Gastroesophageal sphincter (tissue), 4 donors: ENCODE measurements at places on chromosomes 16 and 17.

GRCh38 chr17:17420082-17420481 is 56.7 kb upstream of the MED9 start:
- no peak overlapping the region for H3K27ac ChIP-seq
- no peaks in the 10 kb centered on the region for H3K27me3 ChIP-seq
- H3K4me1 ChIP-seq, result peaks cover 15% of the 10 kb centered on the region
- H3K36me3 ChIP-seq, result no peaks in the 10 kb centered on the region

- peaks cover 20% of the 10 kb centered on the region for H3K4me1 ChIP-seq
- H3K36me3 ChIP-seq, result no peaks in the 10 kb centered on the region
- no peak overlapping the region for H3K27ac ChIP-seq
Measured at GRCh38 chr17:79789943-79790804, 6.7 kb downstream of the CBX8 start.

DNA sequence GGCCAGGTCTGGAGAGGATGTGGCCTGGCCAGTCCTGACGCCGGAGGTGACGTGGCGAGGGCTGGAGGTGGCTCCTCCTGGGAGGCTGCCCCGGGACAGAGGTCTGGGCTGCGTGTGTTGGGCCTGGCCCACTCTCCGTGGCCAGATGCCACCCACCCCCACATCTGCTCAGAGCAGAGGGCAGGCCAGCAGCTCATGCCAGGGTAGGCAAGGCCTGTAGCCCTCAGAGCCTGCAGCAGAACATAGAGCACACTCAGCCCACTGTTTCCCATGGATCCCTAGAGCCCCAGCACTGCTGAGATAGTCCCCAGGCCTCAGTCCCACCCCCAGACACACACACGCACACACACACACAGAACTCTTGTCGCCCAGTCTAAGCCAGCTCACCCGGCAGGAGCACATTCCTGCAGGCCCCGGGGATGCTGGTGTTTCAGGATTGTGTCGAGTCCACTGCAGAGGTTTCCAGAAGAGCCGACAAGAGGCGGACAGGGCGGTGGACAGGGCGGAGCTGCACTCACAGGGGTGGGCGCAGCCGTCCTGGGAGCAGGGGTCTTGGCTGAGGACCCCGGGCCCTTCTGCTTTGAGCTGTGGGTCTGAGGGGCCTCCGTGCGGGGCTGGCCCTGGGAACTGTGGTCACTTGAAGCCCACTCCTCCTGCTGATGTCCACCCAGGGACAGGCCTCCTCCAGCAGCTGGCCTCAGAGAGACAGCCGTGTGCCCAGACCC is 33.4 kb downstream of the SOX8 start:
- no peak for ATAC-seq
- peaks cover 33% of the 10 kb centered on the region for H3K27me3 ChIP-seq
- no peaks in the 10 kb centered on the region for H3K36me3 ChIP-seq
- no peaks in the 10 kb centered on the region for H3K4me1 ChIP-seq

DNA sequence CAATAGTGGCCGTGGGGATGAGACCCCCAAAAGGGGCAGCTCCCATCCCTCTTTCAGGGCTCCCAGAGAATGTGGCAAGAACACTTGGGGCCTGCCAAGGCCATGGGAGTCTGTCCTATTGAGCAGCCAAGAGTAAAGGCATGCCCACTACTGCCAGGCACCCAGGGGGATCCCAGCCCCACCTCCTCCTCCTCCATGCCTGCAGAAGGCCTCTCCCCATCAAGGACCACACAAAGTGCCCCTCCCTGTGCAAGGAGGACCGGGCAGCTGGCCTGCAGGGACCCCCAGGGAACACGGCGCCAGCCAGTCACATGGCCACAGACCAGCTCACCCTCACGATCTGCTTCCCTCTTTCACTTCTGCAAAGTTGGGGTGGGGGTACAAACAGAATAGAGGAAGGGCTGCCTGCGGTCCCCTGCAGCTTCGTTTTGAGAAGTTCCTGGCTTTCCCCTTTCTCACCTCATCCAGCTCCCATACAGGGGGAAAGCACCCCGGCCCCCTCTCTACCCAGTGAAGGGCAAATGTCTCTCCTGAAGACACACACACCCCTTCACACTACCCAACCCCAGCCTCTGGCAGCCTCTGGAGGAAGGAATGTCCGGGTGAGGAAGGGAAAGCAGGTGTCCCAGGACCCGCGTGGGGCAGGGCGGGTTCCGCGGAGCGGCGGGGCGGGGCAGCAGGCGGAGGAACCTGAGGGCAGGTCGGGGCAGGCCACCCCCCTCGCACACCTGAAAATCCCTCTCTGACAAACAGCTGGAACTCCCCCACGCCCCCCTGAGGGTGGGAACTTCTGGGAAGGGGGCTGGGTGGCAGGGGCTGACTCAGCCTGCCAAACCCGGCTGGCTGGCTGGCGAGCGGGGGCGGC is 2.0 kb downstream of the PPP1R9B start:
- H3K36me3 ChIP-seq, result no peaks in the 10 kb centered on the region
- peaks cover 44% of the 10 kb centered on the region for H3K4me1 ChIP-seq
- no peak for ATAC-seq
- peak overlapping the region; percentile 95 for H3K27ac ChIP-seq

GRCh38 chr17:6712854-6713129 is 377 bp downstream of the SLC13A5 start:
- H3K4me1 ChIP-seq, result no peaks in the 10 kb centered on the region
- peaks cover 83% of the 10 kb centered on the region for H3K27me3 ChIP-seq
- H3K4me3 ChIP-seq, result no peak overlapping the region
- H3K27ac ChIP-seq, result no peak overlapping the region

DNA sequence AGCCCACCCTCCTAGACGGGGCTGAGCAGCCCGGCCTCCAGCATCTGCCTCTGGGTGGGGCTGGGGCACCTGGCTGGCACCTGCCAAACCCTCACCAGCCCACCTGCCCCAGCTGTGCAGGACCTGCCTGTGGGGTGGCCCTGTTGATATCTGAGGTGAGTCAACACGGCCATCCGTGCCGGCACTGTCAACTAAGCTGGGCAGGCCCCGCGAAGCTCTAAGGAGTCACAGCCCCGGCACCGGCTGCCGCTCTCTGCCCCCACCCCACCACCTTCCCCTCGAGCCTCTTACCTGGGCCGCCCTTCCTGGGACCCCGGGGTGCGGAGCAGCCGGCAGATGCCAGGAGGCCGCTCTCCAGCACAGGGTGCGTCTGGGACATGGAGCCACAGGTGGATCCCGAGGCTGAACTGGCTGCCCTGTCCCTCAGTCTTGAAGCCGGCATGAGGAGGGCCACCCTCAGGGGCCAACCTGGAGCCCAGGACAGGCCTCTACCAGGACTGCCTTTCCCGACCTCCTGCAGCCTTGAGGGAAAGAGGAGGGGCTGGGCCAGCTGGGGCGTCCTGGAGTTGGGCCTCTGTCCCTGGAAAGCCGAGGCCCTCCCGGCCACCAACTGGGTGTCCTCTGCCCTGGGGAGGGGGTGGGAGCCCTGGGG is 515 bp downstream of the CBFA2T3 start:
- H3K27me3 ChIP-seq, result peaks cover 88% of the 10 kb centered on the region
- no peak for ATAC-seq
- H3K36me3 ChIP-seq, result no peaks in the 10 kb centered on the region
- peak overlapping the region; percentile 30 for H3K4me3 ChIP-seq
- peaks cover 17% of the 10 kb centered on the region for H3K4me1 ChIP-seq

DNA sequence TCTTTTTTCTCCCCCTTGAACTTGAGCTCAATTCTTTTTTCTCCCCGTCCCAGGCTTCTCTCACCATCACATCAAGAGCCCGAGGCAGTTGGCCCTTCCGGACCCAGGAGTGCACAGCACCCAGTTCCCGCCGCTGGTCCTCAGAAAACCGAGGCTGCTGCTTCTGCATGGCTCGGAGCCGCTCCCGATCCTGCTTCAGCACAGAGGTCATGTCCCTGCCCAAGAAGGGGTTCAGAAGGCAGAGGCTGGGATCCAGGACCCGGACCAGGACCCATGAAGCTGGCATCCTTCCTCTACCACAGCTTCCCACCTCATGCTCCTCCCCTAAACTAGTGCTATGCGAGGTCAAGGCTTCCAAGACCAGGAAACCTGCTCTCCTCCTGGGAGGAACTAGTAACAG is 10.5 kb downstream of the PER1 start:
- no peaks in the 10 kb centered on the region for H3K27me3 ChIP-seq
- H3K4me1 ChIP-seq, result peaks cover 90% of the 10 kb centered on the region
- H3K4me3 ChIP-seq, result no peak overlapping the region
- peaks cover 11% of the 10 kb centered on the region for H3K36me3 ChIP-seq
- no peak for ATAC-seq
- peak overlapping the region; percentile 99 for H3K27ac ChIP-seq

GRCh38 chr17:50375858-50376538 is 3.0 kb downstream of the EME1 start:
- no peak overlapping the region for H3K27ac ChIP-seq
- peaks cover 8% of the 10 kb centered on the region for H3K4me1 ChIP-seq
- H3K27me3 ChIP-seq, result no peaks in the 10 kb centered on the region
- H3K36me3 ChIP-seq, result no peaks in the 10 kb centered on the region
- H3K4me3 ChIP-seq, result no peak overlapping the region
- no peak for ATAC-seq

DNA sequence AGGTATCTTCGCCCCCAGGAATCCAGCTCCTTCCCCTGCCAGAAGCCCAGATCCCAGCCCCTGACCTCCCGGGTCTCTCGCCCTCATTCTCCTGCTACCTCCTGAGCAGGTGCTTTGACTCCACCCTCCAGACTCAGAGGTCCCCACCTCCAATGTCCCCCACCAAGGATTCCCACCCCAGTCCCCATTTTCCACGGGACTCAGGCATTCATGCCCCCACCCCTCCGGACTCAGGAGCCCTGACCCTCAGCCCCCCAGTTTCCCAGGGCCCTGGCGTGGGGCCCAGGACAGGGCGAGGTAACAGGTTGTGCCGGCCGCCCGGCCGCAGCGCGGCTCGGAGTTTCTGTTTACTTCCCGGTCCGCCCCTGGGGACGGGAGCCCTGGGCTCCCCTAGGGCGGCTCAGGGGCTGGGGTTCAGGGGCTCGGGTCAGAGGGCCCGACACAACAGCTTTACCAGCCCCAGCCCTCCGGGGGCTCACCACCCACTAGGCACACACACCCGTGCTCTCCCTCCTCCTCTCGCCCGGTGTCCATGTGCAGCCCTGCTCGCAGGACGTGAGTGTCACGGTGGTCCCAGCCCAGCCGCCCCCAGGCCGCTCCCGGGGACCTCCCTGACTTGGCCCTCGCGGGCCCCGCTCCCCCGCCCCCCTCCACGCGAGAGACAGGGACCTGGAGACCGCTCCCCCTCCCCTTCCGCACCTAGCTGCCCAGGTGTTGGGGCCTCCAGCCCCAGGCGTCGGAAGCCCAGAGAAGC is 595 bp downstream of the BICDL2 start:
- H3K27me3 ChIP-seq, result peaks cover 98% of the 10 kb centered on the region
- H3K36me3 ChIP-seq, result no peaks in the 10 kb centered on the region
- H3K27ac ChIP-seq, result no peak overlapping the region
- no peak for ATAC-seq
- H3K4me1 ChIP-seq, result peaks cover 12% of the 10 kb centered on the region

- H3K4me1 ChIP-seq, result no peaks in the 10 kb centered on the region
- no peak for ATAC-seq
- no peaks in the 10 kb centered on the region for H3K36me3 ChIP-seq
- H3K27me3 ChIP-seq, result no peaks in the 10 kb centered on the region
- no peak overlapping the region for H3K27ac ChIP-seq
- H3K4me3 ChIP-seq, result no peak overlapping the region
Measured at GRCh38 chr17:8707332-8708024, 37.2 kb downstream of the CCDC42 start.

DNA sequence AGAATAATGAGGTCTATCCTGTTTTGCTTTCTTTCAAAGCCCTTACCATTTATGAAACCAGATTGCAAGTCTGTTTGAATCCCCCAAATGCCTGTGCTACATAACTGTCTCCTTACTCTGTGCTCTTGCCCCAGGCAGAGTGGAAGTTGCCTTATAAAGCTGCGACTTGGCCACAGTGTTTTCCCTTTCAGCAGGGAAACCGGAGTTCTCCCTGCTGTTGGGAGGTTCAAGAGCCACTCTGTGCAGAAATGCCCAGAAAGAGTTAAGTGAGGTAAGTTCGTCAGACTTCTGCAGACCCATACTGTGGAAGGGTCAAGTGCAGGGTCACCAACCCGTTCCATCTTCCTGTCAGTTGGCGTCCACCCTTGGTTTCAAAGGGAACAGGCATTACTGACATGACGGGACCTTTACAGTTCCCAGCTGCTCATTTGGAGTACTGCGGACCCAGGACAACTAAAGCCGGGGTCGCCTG is 508.9 kb downstream of the WWOX start:
- no peaks in the 10 kb centered on the region for H3K36me3 ChIP-seq
- no peaks in the 10 kb centered on the region for H3K27me3 ChIP-seq
- peaks cover 40% of the 10 kb centered on the region for H3K4me1 ChIP-seq
- H3K27ac ChIP-seq, result peak overlapping the region; percentile 72
- ATAC-seq, result peak; percentile 54

GRCh38 chr17:55454906-55455474 is 33.4 kb upstream of the MMD start:
- no peaks in the 10 kb centered on the region for H3K36me3 ChIP-seq
- peak; percentile 58 for ATAC-seq
- no peak overlapping the region for H3K4me3 ChIP-seq
- no peak overlapping the region for H3K27ac ChIP-seq
- peaks cover 52% of the 10 kb centered on the region for H3K4me1 ChIP-seq

DNA sequence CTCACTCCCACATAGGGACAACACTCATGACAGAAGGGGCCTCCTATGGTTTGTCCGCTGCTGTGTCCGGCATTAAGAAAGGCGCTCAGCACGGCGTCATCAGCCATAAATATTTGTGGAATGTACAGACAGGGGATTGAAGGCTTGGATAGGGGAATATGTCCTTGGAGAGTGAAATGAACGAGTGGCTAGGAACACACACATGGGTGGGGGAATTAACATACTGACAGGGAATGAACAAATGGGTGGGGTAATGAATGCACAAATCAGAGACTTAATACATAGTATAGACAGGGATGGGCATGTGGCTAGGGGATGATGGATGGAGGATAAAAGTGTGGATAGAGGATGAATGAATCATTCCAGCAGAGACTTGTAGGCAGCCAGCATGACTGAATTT is 154.0 kb upstream of the HSBP1 start:
- no peak overlapping the region for H3K4me3 ChIP-seq
- H3K4me1 ChIP-seq, result no peaks in the 10 kb centered on the region
- ATAC-seq, result no peak
- no peaks in the 10 kb centered on the region for H3K36me3 ChIP-seq
- no peaks in the 10 kb centered on the region for H3K27me3 ChIP-seq
- H3K27ac ChIP-seq, result no peak overlapping the region

- no peaks in the 10 kb centered on the region for H3K27me3 ChIP-seq
- H3K4me3 ChIP-seq, result no peak overlapping the region
- no peak for ATAC-seq
Measured at GRCh38 chr17:27463235-27463677, 7.0 kb downstream of the KSR1 start.

GRCh38 chr17:75289115-75289831 is at the start of gene SLC25A19:
TSS of gene SLC25A19 (minus strand) at chr17:75289433. CDS start at chr17:75286764, 2,669 bp downstream.
- peak within 1 kb of the TSS; percentile 59 for H3K4me3 ChIP-seq
- peak; percentile 99 for ATAC-seq
- no peaks in the 10 kb centered on the region for H3K27me3 ChIP-seq
- H3K36me3 ChIP-seq, result peaks cover 24% of the 10 kb centered on the region
- peaks cover 18% of the 10 kb centered on the region for H3K4me1 ChIP-seq

GRCh38 chr16:88078111-88078775 is 127.0 kb downstream of the BANP start:
- H3K27me3 ChIP-seq, result no peaks in the 10 kb centered on the region
- H3K36me3 ChIP-seq, result peaks cover 54% of the 10 kb centered on the region
- H3K4me3 ChIP-seq, result no peak overlapping the region
- no peaks in the 10 kb centered on the region for H3K4me1 ChIP-seq
